ENCODE measurements at places on chromosomes 16 and 17. TPM values are rescaled to one million over a fixed set of nuclear protein-coding genes. Genes with fewer than 3 reads are reported as not detected.

- DNase-seq = no peak
Measured at GRCh38 chr16:75012380-75013081, 13.7 kb downstream of the ZNRF1 start.

- peak; percentile 72 for DNase-seq
Measured at GRCh38 chr17:42414704-42415409, 8.2 kb downstream of the CAVIN1 start.

- no peak for DNase-seq
Measured at GRCh38 chr16:86609115-86609514, 30.8 kb downstream of the FOXL1 start.

- DNase-seq = no peak
Measured at GRCh38 chr16:90041896-90042473, 22.7 kb upstream of the DBNDD1 start.

DNA sequence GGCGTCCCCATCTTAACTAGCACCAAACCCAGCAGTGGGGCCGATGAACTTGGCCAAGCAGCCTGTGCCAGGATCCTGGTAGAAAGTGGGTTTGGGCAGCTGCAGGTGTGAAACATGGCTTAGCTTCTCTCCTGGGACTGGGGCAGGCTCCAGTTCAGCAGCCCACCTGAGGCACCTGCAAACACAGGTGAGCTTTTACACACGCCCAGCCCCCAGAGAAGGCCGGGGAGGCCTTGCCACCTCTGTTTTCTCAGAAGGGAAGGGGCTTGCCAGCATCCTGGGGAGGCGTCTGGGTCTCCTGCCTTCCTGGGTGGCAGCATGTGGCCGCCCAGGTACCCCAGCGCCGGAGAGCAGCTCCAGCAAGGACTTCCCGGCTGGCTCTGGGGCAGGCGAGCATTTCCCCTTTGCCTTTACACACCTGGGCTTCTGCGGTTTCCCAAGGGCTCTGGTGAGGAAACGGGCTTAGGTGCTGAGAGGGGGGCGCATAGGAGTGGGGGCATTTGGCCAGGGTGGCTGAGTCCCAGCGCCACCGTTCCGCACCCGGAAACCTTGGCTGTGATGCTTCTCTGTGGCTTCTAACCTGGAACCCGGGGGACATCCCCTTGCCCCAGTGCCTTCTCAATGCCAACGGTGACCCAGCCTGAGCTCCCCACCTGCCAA lies 81.6 kb upstream of the CBX4 start:
- no peak for DNase-seq

DNA sequence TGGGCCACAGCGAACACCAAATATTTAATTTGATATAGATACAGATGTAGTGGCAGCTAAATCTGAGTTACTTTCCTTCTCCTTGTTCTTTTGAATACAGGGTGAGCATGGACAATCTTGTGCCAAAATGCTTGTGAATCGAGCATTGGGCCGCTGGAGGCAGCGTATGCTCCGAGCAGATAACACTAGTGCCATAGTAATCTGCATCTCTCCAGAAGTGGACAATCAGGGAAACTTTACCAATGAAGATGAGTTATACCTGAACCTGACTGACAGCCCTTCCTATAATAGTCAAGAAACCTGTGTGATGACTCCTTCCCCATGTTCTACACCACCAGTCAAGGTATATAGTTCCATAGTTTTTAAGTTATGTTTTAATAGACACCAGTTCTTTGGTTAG lies 21.2 kb upstream of the BCAS3 start:
- DNase-seq = no peak

GRCh38 chr17:61386251-61386650 lies 13.4 kb upstream of the TBX2 start:
- DNase-seq = no peak

DNA sequence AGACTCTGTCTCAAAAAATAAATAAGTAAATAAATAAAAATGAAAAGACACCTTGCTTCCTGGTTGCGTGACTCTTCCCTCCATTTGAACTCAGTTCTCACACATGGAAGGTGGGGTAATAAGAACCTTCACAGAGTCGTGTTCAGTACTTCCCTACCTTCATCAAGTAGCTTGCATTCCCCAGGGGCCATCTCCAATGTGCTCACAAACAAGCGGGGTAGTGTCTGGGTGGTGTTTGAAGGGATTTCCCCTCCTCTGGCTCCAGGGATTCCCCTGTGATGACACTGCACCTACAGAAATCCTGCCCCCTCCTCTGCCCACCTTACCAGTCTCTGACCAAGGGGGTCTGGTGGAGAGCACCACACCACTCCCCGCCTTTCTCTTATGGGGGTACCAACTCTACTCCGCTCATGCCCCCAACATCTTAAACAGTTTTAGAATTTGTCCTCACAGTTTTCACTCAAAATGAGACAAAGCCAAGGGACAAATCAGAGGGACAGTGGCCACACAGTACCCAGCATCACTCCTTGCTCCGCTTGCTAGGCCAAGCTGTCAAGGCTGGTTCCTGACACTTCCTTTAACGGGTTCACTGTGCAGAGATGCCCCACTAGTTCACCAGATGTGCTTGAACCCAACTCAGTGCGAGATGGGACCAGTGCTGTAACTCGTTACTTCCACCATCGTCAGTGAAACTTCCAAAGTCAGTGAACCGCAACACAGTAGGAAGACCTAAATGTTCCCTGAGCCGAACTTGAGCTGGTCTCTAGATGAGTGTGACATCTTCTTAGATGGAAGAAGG lies 69.1 kb downstream of the COPRS start:
- DNase-seq = no peak

- no peak for DNase-seq
Measured at GRCh38 chr17:60874772-60875171, 197.1 kb downstream of the BCAS3 start.

DNA sequence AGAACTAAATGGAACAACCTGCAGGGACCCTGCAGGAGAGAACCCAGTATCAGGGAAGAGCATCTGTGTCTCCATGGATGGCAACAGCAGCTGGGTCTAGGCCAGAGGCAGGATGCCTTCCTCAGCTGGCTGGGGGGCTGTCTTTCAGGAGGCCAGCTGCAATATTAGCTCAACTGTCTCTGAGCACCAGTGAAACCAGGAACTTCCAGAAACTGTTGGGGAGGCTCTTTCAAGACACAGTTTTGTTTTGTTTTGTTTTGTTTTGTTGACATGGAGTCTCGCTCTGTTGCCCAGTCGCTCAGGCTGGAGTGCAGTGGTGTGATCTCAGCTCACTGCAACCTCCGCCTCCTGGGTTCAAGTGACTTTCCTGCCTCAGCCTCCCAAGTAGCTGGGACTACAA lies 7.6 kb downstream of the GPR142 start:
- no peak for DNase-seq

- DNase-seq = no peak
Measured at GRCh38 chr16:73315645-73316044, 267.7 kb upstream of the ZFHX3 start.

GRCh38 chr16:85556456-85557082 lies 56.6 kb upstream of the GSE1 start:
- peak; percentile 70 for DNase-seq

GRCh38 chr16:48184681-48185080 lies 28.9 kb upstream of the ABCC12 start:
- no peak for DNase-seq

- no peak for DNase-seq
Measured at GRCh38 chr17:32265192-32265923, at the start of gene RHBDL3. TSS of gene RHBDL3 (plus strand) at chr17:32265832. CDS start at chr17:32266190, 358 bp downstream.

DNA sequence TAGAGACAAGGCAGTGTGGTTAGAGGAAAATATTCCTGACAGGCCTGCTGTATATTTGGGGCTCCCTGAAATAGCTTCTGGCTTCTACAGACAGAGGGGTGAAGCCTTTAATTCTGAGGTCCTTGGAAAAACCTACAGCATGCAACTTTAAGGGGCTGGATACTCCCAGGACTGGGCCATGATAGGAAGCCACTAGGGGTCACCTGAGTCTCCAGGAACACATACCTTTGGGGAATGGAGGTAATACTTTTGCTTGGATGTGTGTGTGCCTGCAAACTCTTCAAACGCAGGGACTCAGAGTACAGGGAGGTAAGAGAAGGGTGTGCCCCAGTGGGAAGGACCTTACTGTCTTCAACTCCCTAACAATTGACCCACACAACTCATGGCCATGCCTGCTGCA lies 4.1 kb downstream of the ASIC2 start:
- DNase-seq = no peak

- DNase-seq = no peak
Measured at GRCh38 chr17:3985846-3986245, 21.6 kb upstream of the ATP2A3 start.

DNA sequence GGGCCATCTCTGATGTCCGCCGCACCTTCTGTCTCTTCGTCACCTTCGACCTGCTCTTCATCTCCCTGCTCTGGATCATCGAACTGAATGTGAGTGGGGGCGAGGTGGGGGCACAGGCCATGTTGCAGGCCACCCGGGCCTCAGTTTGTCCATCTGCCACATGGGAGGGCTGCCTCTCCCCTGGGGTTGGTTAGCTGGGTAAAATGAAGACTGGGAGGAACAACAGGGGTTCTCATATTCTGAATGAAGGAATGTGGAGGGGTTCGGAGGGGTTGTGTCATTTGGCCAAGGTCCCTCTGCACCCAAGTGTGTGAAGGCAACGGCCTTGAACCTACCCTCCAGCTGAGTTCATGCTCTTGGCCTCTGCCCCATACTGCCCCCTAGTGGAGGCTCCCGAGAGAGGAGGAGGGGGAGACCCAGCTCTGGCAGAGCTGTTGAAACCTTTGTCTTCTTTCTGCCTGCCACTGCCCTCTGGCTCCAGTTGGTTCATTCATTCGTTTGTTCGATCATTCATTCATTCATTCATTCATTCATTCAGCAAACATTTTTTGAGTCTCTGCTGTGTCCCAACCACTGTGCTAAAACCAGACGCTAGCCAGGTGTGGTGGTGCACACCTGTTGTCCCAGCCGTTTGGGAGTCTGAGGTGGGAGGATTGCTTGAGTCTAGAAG lies 11.4 kb upstream of the TCAP start:
- no peak for DNase-seq

DNA sequence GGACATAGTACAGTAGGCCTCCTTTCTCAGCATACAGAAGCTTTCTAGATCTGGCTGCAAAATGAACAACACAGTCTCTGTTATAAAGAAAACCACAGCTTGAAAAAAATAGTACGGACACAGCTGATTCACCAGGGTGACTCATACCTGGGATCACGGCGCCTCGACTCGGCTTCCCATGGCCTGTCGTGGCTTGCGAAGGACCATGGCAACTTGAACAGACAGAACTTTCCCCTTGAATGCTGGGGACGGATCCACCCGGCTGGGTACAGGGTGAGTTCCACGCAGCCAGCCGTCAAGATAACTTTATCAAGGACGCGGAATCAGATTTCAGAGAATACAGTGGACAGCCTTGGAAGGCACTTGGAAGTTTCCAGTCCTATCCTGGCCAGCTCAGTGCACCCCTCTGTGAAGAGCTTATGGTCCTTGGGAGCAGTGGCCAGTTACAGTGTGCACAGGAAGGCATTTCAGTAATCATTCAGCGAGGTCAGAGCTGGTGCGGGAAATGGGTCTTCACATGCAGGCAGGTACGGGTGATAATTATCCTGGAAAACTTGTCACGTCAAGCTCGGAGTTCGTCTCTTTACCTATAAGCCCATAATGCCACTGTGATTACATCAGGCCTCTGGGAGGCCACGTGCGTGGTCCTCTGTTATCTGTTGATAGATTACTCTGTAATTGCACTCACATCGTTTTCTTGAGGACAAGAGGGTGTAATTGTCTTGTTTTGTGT lies 57.9 kb upstream of the MAF start:
- no peak for DNase-seq

GRCh38 chr16:82192665-82193064 lies 22.6 kb upstream of the MPHOSPH6 start:
- DNase-seq = no peak

DNA sequence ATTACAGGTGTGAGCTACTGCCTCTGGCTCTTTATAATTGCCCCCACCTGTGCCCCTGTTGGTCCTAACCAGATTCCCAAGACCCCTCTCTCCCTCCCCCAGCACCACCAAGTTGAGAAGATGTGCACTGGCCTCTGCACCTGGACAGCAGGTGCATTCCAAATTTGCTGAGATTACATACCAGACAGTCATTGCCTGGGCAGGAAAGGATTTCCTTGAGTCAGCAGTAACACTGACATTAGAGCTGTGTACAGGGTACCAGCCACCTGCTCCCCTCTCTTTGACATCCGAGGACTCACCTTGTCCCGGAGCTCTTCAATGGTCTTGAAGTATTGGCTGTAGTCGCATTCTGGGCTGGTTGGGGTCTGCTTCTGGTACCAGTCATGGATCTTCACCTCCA lies 659 bp downstream of the KRT15 start:
- DNase-seq = no peak

- DNase-seq = no peak
Measured at GRCh38 chr17:40281663-40282062, 6.0 kb upstream of the CDC6 start.

DNA sequence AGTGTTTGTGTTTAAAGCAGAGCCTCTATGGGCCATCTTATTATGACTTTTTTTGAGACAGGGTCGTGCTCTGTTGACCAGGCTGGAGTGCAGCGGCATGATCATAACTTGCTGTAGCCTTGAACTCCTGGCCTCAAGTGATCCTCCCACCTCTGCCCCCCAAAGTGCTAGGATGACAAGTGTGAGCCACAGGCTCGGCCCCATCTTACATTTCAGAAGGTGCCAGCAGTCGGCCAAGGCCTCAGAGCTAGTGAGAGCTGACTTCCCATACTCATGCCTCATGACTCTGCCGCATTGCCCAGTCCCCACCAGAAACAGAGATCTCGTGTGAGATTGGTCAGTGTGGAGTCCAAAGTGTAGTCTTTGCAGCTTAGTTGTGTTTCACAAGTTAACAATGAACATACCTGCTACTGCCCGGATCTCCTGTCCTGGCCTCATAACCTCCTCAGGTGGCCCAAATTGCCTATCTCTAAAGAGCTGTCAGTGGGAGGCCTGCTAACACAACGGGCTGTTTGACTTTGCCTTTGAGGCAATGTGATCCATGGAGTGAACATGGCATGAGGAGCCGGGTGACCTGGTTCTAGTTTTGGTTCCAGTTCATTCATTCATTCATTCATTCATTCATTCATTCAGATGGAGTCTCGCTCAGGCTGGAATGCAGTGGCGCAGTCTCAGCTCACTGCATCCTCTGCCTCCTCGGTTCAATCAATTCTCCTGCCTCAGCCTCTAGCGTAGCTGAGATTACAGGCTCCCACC lies 13.7 kb downstream of the MINK1 start:
- DNase-seq = no peak

GRCh38 chr17:65918916-65919315 lies 273.0 kb downstream of the CEP112 start:
- peak; percentile 8 for DNase-seq

Gene CTRL
- 5.3 TPM for polyA plus RNA-seq

Gene RUNDC1
- 13.1 TPM for polyA plus RNA-seq

Gene CIBAR2
- polyA plus RNA-seq = 2.2 TPM

Gene NME3
- 19.9 TPM for polyA plus RNA-seq

Gene TBX21
- not detected for polyA plus RNA-seq

Gene SLC16A11
- 1.0 TPM for polyA plus RNA-seq

Gene CCDC200
- 21.2 TPM for polyA plus RNA-seq

Gene TEDC2
- polyA plus RNA-seq = 8.2 TPM

Gene TM4SF5
- polyA plus RNA-seq = not detected

Gene G6PC1
- polyA plus RNA-seq = not detected

Gene KIF18B
- polyA plus RNA-seq = 15.5 TPM

All from left lung (tissue), 14 donors.